ENCODE measurements at places on chromosomes 6 and 20.

DNA sequence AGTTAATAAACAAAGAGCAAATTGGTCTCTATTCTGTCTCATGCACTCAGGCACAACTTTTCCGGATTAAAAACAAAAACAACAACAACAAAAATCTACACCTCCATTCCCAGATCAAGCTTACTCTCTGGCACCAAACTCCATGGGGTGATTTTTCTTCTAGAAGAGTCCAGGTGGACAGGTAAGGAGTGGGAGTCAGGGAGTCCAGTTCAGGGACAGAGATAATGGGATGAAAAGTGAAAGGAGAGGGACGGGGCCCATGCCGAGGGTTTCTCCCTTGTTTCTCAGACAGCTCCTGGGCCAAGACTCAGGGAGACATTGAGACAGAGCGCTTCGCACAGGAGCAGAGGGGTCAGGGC, 437 bp upstream of the HLA-A start:
- DNase-seq: no peak

DNA sequence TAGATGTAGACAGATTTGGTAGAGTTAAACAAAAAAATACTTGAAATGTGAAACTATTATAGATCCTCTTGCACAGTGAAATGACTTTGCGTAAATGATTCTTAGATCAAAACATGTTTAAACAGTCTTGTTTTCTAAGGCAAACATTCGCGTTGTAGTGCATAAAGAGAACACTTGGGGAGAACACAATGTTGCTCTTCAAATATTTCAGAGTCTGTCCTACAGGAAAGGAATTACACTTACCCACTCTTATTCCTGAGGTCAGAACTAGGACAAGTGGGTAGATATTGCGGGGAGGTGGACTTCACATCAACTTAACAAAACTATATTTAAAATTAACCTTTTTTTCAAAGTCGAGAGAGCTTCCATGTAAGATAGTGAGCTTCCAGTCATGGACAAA, 183.5 kb upstream of the PCSK2 start:
- DNase-seq: no peak

- DNase-seq: no peak
These were observed 68.1 kb upstream of the SLC22A16 start for GRCh38 chr6:110544472-110544871.

DNA sequence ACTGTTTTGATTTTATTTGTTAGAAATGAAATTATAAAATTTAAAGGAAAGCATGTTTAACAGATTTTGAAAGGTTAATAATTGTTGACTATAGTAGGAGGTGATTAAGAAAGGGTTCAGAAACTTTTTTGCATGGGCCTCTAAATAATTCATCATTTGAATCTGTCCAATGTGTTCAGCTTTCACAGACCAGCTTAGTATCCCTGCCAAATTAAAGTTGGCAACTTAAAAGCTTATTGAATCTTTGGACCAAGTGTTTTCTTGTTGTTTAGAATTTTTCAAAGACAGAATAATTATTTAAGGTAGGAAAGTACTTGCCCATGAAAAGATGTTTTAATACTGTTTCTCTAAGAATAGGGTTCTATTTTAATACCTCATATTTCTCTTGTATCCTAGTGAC, 466.0 kb downstream of the GJA1 start:
- DNase-seq: no peak

DNA sequence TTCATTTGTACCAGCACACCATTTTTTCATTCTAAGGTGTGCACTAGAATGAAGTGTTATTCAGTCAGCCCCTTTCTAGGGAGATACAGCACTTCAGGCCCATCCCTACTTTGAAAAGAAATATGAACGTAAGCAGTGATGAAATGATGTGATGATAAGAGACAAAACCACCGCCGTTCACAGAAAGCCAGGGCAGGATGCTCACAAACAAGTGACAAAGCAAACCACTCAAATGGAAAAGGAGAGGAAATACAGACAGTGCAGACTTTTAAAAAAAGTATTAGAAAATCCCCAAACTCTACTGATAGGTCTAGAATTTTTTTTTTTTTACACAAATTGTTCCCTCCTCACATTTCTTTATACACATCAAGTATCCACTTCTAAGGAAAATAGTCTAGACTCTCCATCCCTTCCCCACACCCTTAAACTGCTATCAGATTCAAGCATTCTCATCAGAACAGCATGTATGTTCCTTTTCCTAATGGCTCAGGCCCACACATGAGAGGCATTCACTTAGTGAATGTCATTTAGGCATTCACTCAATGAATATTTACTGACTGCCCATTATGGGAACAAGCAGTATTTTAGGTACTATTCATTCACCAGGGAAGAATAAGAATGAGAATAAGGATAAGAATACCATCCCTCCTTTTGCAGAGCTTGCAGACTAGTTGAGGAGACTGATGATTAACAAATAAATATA, 243.5 kb downstream of the GMPR start:
- DNase-seq: peak; percentile 73

DNA sequence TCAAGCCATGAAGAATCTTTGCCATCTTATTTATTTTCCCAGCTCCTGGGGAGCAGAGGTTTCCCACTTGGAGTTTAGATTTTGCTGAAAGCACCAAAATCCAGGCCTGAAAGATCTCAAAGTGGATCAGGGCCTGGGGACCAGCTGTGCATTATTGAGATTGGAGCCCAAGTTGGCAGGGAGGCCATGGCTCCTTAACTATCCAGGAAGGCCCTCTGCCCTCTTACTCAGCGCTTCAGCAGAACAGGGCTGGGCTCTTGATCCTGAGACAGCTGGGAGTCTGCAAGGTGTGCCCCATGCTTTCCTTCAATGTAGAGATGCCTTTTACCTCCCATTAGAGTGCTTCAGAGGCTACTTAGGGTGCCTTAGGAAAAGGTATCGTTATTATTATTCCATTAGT, 24.6 kb downstream of the FOXO3 start:
- DNase-seq: no peak

GRCh38 chr6:30709101-30709868, 7.8 kb downstream of the MDC1 start:
- no peak for DNase-seq

GRCh38 chr6:35058358-35058675, 82.8 kb downstream of the TCP11 start:
- no peak for DNase-seq

- no peak for DNase-seq
These were observed 560.0 kb downstream of the TBC1D32 start for GRCh38 chr6:120774275-120774674.

DNA sequence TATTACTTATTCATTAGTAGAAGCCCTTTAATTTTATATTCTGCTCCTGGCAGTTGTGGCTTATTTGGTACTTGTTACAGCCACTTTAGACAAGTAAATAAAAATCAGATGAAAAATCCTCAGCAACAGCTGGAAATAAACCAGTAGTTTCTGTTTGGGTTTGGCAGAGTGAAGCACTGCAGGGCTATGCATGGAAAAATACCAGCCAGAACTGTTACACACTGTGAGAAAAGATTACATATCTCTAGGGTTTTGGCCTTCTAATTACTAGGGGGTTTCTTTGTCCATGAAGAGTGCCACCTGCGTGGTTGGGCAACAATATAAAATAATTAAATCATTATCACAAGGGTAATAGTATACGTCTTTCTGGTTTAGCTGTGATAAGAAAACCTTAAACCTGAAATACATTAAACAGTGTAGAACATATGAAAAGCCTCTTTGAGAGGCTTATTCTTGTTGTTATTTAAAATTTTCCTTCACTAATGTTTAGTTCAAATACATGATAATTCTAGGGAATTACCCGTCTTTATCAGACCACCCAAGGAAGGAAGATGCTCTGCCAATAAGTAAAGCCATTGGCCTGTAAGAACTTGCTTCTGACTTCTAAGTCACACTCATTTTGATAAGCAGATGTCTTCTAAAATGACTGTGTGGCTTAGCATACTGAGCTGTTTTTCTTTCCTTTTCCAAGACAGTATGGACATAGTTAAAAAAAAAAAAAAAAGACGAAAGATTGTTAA, 320.0 kb upstream of the FLRT3 start:
- no peak for DNase-seq

DNA sequence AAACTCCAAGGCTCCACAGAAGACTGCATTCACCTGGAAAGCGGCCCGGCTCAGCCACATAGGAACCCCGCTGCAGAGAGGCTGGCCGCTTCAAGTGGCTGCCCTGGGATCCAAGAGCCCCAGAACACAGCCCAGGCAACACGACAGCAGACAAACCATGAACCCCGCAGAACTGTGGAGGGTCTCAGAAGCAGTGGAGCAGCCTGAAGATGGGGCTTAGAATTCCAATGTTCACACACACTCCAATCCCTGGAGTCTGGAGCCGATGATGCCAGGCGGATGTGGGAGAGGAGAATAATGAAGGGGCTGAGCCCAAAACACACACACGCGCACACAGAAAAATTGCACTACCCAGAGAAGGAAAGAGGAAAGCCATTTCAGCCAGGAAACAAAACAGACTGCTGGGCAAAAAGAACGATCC, 52.4 kb downstream of the NINL start:
- no peak for DNase-seq

DNA sequence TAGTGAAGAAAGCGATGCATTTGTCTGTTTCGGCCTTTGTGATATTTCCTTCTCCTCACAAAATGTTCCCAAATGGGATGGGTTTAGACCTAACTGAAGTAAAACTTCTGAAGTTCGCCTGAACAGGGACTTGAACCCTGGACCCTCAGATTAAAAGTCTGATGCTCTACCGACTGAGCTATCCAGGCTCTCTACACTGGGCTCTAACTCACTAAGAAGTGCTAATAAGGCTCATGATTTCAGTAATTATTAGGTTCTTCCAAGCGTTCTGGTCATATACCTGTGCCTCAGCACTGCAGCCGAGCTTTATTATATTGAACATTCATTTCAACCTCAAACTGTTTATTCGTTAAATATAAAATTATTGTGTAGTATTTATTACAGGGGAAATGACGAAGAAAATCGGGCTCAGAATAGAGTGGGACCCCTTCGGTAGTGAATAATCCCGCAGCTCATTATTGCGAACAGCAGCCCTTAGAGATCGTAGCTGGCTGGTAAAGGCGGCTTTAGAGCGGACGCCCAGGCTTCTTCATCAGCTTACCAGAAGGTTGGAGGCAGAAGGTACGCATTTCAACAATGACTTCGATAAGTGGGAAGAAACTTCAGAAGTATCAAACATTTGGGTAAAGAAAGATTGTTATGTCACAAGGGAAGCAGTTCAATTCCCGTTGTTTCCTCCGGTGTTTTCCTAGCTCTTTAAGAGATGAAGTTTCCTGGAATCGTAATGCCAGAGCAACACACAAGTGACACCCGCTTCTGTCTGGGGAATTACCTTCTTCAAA, 119.0 kb upstream of the ZNF184 start:
- no peak for DNase-seq

DNA sequence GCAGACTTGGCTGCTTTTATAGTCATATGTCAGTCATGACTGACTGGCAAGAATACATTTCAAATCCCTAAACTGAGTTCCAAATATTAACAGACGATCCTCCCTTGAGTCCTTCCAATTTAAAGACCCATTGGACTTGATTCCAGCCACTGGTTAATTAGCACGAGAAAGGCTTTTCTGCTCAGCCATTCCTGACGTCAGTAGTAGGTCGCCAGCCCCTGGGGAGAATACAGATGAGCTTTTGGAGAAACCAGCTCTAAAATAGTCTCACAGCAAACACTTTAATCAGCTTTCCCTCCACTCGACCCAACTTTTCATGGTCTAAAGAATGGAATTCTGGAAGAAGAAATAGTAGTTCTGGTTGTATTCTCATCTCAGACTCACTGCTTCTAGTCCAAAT, 91.6 kb downstream of the SLC22A3 start:
- DNase-seq: no peak
